Mucosa of descending colon (tissue), 3 donors: ENCODE measurements at places on chromosomes 2 and 18. TPM values are rescaled to one million over a fixed set of nuclear protein-coding genes. Genes with fewer than 3 reads are reported as not detected.

Gene GAREM2
- 6.7 TPM for total RNA-seq

GRCh38 chr2:37654419-37654818 is 17.0 kb downstream of the CDC42EP3 start:
- DNase-seq = no peak

DNA sequence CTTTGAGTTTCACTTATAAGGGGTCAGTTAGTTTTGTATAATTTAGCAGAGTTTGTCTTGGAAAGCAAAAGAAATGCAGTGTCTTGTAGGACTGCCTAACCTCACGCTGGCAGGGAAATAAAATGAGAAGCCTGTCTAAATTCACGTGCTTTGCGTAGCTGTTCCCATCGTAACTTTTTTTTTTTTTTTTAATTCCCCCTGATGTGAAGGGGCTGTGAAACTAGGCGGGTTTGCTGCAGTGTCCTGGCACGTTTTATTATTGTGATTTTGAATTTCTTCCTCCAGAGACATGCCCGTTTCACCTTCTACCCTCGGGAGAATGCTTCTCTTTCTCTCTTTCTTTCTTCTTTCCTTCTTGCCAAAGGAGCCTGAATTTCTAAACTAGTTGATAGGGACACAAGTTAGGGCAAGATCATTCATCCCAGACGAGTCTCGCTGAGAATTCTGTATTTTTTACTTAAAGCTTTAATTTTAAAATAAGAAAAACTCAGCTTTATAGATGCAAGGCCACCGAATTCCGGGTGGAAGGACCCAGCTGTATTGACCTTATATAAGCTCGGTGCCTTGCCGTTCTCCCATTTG is 2.3 kb downstream of the MEIS1 start:
- DNase-seq = no peak

DNA sequence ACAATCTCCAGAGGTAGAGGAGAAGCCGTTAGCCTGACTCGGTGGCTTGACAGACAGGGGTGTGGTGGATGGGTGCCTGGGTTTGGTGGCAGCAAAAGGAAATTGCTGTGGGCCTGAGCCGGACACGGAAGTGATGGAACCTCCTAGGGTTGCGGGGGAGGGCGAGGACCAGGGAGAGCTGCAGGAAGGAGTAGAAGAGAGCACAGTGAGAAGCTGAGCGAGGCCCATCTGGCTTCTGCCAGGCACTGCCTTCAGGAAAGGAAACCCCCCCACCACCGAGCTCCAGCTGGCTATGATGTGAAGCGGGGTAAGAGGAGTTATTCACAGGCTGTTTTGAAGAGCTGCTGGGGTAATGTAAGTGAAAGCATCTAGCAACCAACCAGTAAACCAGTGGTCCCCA is 134.6 kb downstream of the TSN start:
- DNase-seq = no peak
